ENCODE measurements at places on chromosomes 2 and 18. TPM values are rescaled to one million over a fixed set of nuclear protein-coding genes. Genes with fewer than 3 reads are reported as not detected.

DNA sequence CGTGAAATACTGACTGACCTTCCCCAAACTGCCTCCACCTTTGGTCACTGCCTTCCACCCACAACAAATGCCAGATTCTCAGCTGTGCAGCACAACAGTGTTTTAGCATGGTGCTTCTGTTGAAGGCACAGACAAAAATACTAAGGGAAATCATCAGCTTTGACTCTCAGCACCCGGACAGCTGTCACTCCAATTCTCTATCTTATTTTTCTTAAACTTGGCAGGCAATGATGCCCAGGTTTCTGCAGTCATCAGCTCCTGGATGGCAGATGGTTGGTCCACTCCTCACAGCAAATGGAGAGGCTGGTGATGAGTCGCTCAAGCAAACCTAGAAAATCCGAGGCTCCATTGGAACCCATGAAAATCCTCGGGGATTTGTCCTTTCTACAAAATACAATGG, 2.9 kb upstream of the FAM124B start:
- no peaks in the 10 kb centered on the region for H3K36me3 ChIP-seq
- DNase-seq: no peak
- H3K4me3 ChIP-seq: no peak overlapping the region

GRCh38 chr2:45470531-45470930, 140.5 kb downstream of the SRBD1 start:
- no peaks in the 10 kb centered on the region for H3K4me1 ChIP-seq
- no peak overlapping the region for H3K4me3 ChIP-seq
- DNase-seq: no peak
- H3K27me3 ChIP-seq: no peaks in the 10 kb centered on the region

- DNase-seq: no peak
- H3K36me3 ChIP-seq: no peaks in the 10 kb centered on the region
- H3K4me3 ChIP-seq: no peak overlapping the region
These were observed 314.1 kb downstream of the STK39 start for GRCh38 chr2:167933097-167933814.

- H3K36me3 ChIP-seq: no peaks in the 10 kb centered on the region
- DNase-seq: peak; percentile 81
- H3K4me1 ChIP-seq: peaks cover 8% of the 10 kb centered on the region
- peak within 1 kb of the TSS; percentile 20 for H3K4me3 ChIP-seq
These were observed at the start of gene CDKL4 for GRCh38 chr2:39243469-39244123. Gene CDKL4, minus strand, starts transcription at chr2:39243970.

- H3K27ac ChIP-seq: peak overlapping the region; percentile 54
- peaks cover 39% of the 10 kb centered on the region for H3K36me3 ChIP-seq
- no peak for DNase-seq
- H3K4me1 ChIP-seq: peaks cover 24% of the 10 kb centered on the region
- no peaks in the 10 kb centered on the region for H3K27me3 ChIP-seq
These were observed 1.0 kb downstream of the ZNF532 start for GRCh38 chr18:58865701-58866065.

DNA sequence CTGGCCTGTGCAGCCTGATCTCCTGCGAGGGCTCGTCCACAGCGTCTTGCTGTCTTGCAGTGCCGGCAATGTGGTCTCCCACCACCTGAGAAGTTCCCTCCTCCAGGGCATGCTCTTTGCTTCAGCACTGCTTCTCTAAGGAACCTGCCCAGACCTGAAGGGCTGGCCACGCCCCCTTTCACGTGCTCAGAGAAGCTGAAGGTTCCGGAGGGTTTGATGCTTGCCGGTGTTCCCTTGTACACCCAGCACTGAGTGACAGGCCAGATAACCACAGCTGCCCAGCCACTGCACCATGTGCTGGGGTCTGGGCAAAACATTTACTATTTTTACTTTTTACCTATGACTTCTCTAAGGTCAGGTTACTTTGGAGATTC, 1.7 kb upstream of the POLR2D start:
- no peak overlapping the region for H3K27ac ChIP-seq
- no peaks in the 10 kb centered on the region for H3K27me3 ChIP-seq
- H3K36me3 ChIP-seq: peaks cover 16% of the 10 kb centered on the region
- H3K4me1 ChIP-seq: peaks cover 53% of the 10 kb centered on the region

DNA sequence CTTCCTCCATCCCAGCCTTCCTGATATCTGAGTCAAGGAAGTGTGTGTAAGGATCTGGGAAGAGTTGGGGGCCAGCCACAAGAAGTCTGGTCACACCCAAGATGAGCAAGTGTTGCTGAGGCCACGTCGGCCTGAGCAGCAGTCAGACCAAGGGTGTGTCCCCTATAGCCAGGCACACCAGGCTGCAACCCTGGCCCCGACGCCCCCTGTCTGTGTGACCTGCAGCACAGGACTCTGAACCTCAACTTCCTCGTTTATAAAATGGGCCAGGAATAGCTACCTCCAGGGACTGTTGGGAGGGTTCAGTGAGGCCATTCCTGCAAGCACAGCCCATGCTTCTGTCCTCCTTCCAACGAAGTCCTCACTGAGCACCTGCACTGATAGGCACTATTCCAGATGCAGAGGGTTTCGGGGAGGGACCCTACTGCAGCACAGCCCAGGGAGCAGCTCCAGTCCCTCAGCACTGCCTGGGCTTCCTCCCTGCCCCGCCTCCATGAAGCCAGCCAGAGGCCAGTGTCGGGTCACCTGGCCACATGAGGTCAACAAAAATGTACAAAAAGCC, 13.3 kb downstream of the LIMS2 start:
- no peak overlapping the region for H3K4me3 ChIP-seq
- DNase-seq: peak; percentile 74
- peaks cover 21% of the 10 kb centered on the region for H3K36me3 ChIP-seq
- H3K4me1 ChIP-seq: peaks cover 14% of the 10 kb centered on the region
- H3K27me3 ChIP-seq: no peaks in the 10 kb centered on the region

DNA sequence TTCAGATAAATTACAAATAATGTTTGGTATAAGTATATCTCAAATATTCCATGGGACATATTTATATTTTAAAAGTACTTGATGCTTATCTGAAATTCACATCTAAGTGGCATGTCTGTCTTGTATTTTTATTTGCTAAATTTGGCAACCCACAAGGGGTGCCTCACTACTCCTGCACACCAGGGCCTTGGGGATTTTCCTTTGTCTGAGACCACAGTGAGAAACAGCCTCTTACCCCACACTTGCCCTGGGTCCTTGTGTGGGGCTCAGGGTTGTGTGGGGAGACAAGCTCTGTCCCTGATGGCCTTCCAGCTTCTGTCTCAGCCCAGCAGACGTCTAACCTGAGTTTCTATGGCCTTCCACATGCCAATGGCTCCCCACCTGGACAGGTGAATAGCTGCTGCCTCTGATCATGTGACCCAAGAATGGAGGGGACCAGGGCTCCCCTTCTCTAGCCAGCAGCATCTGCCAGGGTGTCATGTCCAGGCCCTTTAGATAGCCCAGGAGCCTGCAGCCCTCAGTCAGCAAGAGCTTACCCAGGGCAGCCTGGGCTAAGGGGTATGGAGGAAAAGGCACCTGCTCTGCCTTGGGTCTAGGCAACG, 49.5 kb upstream of the MRPL33 start:
- H3K4me1 ChIP-seq: peaks cover 7% of the 10 kb centered on the region
- H3K27ac ChIP-seq: no peak overlapping the region
- H3K4me3 ChIP-seq: no peak overlapping the region
- no peaks in the 10 kb centered on the region for H3K27me3 ChIP-seq
- no peaks in the 10 kb centered on the region for H3K36me3 ChIP-seq

DNA sequence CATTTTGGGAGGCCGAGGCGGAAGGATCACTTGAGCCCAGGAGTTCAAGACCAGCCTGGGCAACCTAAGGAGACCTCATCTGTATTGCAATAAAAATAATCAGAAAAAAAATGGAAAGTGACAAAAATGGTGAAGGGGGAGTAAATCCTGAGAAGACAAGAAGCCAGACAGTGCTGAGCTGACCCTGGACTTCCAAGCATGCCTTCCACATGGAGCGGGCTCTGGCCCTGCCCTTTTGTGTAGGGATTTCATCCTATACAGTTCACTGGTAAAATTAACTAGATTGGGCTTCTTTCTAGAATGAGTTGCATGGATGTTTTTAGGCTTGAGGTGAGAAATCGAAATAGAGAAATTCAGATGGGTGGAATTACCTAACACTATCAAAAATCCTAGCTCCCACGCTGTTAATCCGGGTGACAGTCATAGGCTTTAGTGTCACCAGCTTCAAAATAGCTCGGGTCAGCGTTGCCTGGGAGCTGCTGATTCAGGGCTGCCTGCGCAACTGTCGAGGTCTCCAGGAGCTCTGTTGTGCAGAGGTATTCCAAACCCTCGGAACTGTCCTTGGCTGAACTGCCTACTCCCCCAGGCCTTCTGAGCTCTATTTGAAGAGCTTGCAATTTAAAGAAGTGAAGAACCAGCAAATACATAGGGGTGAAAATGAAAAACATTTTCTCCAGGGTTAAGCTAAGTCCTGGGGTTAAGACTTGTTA, 21.5 kb upstream of the ZNF532 start:
- no peak for DNase-seq
- no peaks in the 10 kb centered on the region for H3K36me3 ChIP-seq
- no peak overlapping the region for H3K27ac ChIP-seq

- H3K36me3 ChIP-seq: peaks cover 85% of the 10 kb centered on the region
- H3K4me3 ChIP-seq: no peak overlapping the region
- no peak overlapping the region for H3K27ac ChIP-seq
- no peaks in the 10 kb centered on the region for H3K27me3 ChIP-seq
These were observed 7.7 kb downstream of the MDH1 start for GRCh38 chr2:63596401-63596883.

DNA sequence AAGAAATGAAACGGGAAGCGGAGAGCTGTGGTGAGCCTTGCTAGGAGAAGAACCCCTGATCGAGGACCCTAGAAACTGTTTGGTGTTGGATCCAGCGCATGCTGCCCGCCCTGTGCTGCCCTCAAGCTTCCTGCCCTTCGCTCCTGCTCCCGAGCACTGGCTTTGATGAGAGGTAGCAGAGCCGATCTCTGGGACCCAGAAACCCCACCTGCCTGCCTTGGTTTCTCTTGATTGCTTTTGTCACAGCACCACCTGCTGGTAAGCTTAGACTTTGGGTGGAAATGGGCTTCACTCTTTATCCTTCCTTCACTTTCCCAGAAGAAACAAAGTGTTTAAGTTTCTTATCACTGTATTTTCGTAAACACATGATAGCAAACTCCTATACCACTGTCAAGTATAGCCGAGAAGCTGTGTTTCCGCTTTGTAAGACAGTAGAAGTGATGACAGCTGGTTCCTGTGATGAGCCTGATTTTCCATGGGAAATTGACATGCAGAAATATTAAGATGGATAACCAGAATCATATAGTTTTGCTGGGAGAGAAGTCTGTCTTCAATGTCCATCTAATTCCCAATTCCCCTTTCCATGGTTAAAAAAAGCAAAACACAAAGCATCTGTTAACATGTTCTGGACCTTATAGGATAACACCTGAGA, 267.4 kb downstream of the PHLPP1 start:
- H3K36me3 ChIP-seq: peaks cover 18% of the 10 kb centered on the region
- peak overlapping the region; percentile 37 for H3K4me3 ChIP-seq
- DNase-seq: peak; percentile 81

DNA sequence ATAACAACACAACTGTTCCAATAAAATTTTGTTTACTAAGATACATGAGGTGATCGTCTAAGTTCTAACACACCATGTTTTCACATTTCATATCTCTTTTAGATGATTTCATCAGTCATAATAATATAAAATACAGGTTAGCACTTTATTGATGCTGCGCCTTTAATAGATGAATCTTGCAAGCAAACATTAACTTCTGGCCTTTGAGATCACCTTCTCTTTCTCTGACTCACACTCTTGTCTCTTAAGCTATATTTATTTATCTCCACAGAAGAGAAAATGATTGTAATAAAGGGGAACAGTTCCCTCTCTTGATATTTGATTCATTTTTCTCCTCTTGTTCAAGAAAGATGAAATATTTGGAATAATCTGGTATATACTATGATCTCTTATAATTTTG, 603.3 kb upstream of the POU3F3 start:
- no peak overlapping the region for H3K4me3 ChIP-seq
- H3K27ac ChIP-seq: no peak overlapping the region
- H3K27me3 ChIP-seq: no peaks in the 10 kb centered on the region
- H3K36me3 ChIP-seq: no peaks in the 10 kb centered on the region
- no peak for DNase-seq
- no peaks in the 10 kb centered on the region for H3K4me1 ChIP-seq

GRCh38 chr2:224915136-224915535, 127.1 kb downstream of the DOCK10 start:
- no peak overlapping the region for H3K4me3 ChIP-seq
- H3K4me1 ChIP-seq: peaks cover 31% of the 10 kb centered on the region
- H3K27me3 ChIP-seq: no peaks in the 10 kb centered on the region

DNA sequence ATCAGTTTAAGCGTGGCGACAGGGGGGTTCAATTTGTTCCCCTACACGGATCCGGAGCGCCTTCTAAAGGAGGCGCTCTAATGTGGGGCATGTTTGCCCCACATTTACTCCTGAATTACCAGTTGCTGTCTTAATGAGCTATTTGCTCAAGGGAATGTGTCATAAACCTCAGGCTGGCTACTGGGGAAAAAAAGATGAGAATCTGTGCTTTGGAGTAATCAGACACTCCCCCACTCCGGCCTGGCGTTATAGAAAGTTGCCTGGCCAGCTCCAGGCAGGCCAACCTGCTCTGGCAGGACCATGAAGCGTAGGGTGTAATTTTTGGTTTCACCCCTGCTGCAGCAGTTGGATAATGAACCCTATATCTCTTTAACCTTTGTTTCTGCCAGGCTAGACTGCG, 31.0 kb upstream of the MAP3K20 start:
- H3K36me3 ChIP-seq: no peaks in the 10 kb centered on the region
- H3K4me3 ChIP-seq: no peak overlapping the region
- H3K4me1 ChIP-seq: no peaks in the 10 kb centered on the region
- no peak overlapping the region for H3K27ac ChIP-seq
- H3K27me3 ChIP-seq: no peaks in the 10 kb centered on the region

DNA sequence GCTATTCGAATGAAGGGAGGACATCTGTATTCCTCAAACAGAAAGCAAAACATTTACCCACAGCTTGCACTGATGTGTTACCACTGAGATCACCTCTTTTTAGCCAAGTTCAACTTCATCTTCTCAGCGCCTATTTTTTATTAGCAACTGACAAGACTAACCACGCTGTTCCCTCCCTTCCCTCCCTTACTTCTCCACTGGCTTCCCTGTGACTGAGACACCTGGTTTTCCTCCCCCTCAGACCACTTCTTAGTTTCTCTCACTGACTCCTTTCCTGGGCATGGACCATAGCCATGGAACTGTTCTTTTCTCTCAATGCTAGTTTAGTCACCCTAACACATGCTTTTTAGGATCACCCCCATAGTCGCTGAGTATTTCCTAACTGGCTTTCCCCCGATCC, 3.3 kb downstream of the L3MBTL4 start:
- DNase-seq: no peak
- H3K36me3 ChIP-seq: no peaks in the 10 kb centered on the region
- no peak overlapping the region for H3K27ac ChIP-seq
- H3K4me3 ChIP-seq: no peak overlapping the region
- peaks cover 24% of the 10 kb centered on the region for H3K4me1 ChIP-seq

Gene MC4R
- total RNA-seq: not detected

Gene RIT2
- not detected for total RNA-seq

Gene CD226
- total RNA-seq: 25.9 TPM

All from spleen (tissue), 13 donors.